ENCODE measurements at places on chromosomes 1 and 21. TPM values are rescaled to one million over a fixed set of nuclear protein-coding genes. Genes with fewer than 3 reads are reported as not detected.
A peak's percentile ranks its signal among the peaks of the same experiment; 100 is the strongest.

HLX gene
- total RNA-seq = 7.2 TPM

DNA sequence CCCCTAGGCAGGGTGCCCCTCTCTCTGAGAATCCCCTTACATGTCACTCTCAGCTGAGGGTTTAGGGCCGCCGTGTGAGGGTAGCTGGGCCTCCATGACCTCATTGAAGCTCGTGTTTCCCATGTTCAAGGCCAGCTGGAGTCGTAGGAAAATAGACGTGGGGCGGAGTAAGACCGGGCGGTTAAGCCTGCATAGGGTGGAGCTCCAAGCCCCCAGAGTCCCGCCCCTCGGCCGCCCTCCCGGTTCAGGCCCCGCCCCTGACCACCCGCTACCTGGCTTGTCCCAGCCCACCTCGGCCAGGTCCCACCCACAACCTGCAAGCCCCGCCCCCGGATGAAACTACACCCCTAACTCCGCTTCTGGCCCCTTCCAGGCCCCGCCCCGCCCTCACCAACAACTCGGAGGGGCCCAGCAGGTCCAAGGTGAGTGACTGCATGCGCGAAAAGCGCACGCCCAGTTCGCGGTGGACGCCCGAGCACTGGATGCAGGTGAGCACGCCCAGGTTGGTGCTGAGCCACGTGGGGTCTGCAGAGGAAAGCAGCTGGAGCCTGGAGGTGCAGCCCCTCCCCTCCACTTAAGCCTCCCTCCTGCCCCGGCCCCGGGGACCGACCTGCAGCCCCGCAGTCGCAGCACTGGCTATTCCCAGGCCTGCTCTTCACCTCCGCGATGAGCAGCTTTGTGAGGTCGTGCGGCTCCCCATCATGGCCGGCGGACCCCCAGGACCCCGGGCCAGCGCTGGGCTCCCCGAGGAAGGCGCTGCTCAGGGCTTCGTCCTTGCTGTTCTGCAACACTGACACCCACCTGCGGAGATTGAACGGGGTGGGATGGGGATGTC is 12.2 kb upstream of the TCEA3 start:
- DNase-seq = no peak

- DNase-seq = peak; percentile 95
Measured at GRCh38 chr1:172906778-172907592, 143.8 kb downstream of the TNFSF18 start.

DNA sequence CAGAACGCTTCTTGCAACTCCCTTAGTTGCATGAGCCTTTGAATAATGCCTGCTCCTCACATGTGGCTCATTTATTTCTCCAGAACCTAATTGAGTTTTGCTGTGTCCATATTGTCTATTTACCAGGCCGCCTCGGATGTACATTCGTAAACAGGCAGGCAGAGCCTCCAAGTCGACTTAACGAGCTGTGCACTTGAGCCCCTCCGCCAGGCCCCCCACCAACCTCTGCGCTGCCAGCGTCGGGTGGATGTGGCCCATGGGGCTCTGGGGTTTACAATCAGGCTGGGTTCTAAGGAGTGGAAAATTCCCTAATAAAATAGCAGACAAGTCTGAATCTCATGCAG is 106.1 kb downstream of the NPHP4 start:
- no peak for DNase-seq

- peak; percentile 39 for DNase-seq
Measured at GRCh38 chr1:156152628-156153027, 757 bp upstream of the SEMA4A start.

DNA sequence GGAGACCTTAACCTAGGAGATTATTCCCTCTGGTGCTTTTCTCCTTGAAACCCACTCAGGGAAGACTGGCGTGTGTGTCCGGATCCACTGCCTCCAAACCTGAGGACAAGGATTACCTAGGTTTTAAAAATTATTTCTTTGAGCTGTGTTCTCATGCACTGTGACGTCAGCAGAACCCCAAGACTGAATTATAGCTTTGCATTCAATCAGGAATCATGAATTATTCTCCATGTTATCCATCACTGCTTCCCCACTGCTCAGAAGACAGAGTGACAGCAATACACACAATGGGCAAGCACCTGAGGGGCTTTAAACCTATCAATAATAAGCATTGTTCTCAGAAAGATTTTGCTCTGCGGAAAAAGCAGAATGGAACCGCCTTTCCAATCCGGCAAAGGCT is 253.2 kb upstream of the FOXD3 start:
- no peak for DNase-seq

GRCh38 chr1:12608311-12608957 is 9.6 kb downstream of the DHRS3 start:
- DNase-seq = no peak
